Activated CD4-positive, alpha-beta T cell treated with anti-CD3 and anti-CD28 coated beads, Interleukin-2, Interleukin-4, amounts not matched to agents 100 ng/mL and 50 ng/mL, durations not matched to agents 16 hours and 8 hours (primary cell): ENCODE measurements at places on chromosomes 13 and 19.

DNA sequence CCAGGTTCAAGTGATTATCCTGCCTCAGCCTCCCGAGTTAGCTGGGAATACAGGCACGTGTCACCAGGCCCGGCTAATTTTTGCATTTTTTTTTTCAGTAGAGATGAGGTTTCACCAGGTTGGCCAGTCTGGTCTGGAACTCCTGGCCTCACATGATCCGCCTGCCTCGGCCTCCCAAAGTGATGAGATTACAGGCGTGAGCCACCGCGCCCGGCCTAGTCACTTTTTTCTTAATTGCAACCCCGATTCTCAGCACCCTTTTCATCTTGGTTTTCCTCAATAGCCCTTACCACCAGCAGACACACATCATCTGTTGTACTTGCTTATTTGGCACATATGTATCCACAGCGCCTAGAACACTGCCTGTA, 550 bp upstream of the GPI start:
- no peak for DNase-seq

GRCh38 chr19:14004619-14005348, 1.3 kb downstream of the RFX1 start:
- DNase-seq, result no peak

- no peak for DNase-seq
Observed at GRCh38 chr19:30558793-30559192, 186.6 kb downstream of the ZNF536 start.

GRCh38 chr13:79654520-79654919, 173.6 kb downstream of the NDFIP2 start:
- DNase-seq, result no peak

DNA sequence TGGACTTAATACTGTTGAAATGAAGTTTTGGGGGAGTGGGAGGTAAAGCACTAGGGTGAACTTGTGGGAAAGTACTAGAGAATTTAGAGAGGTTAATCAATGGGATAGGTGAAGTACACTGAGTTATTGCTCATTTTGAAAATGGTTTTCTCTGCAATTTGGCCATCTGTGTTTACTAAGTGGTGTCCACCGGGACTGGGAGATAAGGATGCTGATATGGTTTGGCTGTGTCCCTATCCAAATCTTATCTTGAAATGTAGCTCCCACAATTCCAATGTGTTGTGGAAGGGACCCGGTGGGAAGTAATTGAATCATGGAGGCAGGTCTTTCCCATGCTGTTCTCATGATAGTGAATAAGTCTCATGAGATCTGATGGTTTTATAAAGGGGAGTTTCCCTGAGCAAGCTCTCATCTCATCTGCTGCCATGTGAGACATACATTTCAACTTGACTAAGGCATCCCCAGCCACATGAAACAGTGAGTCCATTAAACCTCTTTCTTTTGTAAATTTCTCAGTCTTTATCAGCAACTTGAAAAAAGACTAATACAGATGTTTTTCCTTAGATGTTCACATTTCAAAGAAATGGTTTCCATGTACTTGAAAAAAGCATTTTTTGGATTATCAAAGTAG, 1569.4 kb upstream of the PRR20A start:
- DNase-seq, result no peak

DNA sequence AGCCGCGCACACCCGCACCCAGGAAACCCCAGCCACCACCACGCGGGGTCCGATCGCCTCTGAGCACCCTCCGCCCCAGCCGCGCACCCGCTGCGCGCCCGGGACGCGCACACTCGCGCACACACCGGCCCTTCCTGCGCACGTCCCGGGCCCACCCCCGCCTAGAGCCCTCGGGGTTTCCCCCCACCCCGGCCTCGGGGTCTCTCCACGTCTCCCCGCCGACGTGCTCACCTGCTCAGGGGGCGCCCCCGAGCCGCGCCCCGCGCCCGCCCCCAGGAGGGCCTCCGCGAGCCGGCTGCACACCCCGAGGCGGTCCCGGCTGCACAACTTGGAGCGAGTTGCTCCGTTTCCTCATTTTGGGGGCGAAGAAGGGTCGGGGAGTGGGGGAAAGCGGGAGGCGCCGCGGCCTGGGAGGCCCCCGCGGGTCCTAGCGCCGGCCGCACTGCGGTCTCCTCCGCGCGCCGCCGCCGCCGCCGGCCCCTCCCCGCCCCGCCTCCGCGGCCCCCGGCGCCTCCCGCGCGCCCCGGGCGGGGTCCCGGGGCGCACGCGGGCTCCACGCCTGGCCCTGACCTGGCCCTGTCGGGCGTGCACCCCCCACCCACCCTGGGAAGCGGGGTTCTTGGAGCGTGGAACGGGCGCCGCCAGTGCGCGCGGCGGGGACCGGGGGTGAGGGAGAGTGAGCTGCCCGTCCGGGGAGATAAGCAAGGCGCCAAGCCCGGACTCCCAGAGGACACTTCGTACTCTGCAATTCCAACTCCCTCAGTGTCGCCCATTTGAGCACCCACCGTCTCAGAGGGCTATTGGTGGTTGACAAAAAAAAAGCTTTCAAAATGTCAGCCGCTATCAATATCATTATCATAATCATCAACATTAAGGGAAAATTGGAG, at the start of gene MATK:
TSS of gene MATK (minus strand) at position 444 of the 887 bp plus-strand sequence. CDS start 1,246 bp downstream, outside the sequence.
- DNase-seq, result no peak

DNA sequence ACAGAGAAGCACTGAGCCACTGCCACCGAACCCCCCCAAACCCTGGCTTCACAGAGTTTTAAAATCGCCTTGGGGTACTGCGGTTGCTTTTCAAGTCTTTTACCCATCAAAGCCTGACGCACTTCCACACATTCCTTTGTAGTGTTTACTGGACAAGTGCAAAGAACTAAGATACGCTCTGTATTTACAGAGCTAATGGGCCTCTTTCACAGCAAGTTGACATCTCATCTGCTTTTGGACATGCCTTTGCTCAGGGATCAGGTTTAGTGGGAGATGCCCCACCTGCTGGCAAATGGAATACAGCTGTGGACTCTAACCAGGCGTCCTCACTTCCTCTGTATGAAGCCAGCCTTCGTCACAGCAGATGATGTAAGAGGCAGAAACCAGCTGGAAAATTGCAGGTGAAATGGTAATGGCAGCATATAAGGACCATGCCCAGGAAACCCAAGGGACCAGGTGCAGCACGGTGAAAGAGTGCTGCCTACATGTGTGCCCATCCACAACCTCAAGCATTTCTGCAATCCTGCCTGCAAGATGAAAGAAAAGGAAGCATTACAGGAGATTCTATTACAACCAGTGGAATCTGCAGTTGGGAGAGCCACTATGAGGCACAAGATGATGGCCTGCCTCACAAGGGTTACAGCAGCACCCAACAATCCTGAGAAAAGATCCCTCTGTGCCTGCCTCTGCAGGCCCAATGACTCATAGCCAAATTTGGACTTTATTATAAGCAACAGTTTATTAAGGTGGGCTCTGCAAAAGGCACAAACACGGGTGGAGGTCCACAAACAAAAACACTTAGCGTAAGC, 34.7 kb downstream of the BRD4 start:
- no peak for DNase-seq

GRCh38 chr19:27647423-27647822, 1565.5 kb downstream of the UQCRFS1 start:
- DNase-seq, result no peak

DNA sequence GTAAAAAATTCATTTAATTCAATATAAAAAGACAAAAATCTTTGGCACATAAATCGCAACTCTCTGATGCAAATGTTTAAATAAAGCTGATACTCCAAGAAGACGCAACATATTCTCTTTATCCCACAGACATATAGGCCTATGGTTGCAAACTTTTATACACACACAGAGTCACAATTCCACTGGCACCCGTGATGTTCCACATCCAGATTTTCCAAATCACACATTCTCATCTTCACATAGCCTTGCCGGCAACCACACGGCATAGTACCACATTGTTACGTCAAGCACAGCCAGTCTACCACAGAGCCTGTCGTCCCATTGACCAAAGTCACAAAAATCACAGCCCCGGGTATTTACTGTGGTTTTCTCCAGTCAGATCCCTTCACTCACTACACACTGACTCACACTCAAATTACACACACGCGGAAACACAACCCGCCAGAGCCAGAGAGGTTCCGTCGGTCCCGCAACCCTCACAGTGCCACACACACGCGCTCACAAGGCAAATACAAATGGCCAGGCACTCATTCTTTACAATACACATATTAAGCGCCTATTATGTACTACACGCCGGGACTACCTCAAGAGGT, 546 bp upstream of the ZNF546 start:
- peak; percentile 51 for DNase-seq

GRCh38 chr13:36966404-36966803, 32.7 kb downstream of the ALG5 start:
- DNase-seq, result no peak

GRCh38 chr19:46115396-46116106, 8.9 kb downstream of the IGFL3 start:
- peak; percentile 65 for DNase-seq

GRCh38 chr13:75910591-75910990, 274.5 kb downstream of the LMO7 start:
- no peak for DNase-seq

- DNase-seq, result no peak
Observed at GRCh38 chr13:89883893-89884448, 1463.5 kb upstream of the MIR17HG start.

DNA sequence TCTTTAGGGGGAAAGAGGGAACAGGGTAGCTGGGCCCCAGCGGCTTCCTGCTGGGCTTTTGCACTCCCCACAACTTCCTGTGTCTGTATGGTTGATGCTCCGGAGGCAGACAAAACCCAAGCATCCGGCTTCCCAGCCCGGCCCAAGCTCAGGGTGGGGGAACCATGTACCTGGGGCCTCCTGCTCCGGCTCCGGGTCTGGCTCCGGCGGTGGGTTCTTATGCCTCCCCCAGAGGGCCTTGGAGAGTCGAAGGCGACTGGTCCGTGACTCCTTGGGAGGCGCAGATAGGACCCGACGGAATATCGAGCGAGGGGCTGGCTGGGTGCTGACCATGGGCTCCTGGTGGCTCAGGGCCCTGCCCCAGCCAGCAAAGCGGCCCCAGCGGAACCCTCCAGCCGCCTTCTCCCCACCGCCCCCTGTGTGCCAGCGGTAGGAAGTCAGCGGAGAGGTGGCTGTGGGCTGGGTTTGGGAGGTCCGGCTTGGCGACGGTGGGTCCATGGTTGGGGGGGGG, 428 bp downstream of the RASAL3 start:
- peak; percentile 89 for DNase-seq

GRCh38 chr13:53405616-53406015, 377.0 kb downstream of the OLFM4 start:
- DNase-seq, result no peak

DNA sequence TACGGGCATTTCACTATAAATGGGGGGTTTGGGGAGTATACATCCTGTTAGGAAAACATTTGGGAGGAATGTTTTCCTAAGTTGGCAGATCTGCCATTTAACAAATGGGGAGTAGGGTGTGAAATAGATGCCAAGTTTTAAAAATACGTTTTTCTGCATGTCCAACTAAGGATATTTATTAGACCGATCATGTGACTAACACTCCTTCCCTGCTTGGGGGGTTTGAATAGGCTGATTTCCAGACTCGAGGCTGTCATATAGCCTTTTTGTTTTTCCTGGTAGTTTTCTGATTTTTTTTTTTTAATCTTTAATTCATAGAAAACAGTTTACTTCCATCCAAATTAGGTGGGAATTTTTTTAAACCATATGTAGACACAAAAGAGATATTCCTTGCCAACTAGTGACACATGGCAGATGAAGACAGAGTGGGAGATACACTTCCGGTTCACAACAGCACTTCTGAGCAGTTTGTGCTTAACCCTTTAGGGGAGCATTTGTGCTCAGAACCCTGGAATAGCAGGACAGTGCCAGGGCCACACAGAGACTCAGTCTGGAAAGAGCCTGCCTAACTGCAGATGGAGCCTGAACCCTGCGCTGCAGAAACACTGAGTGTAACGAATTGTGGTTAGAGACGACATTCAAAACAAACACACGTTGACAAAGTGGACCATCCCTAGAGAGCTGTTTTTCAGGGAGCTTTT, 5.6 kb upstream of the GATAD2A start:
- DNase-seq, result no peak

GRCh38 chr19:30359936-30360335, 12.2 kb upstream of the ZNF536 start:
- no peak for DNase-seq

GRCh38 chr13:58476206-58476918, 844.8 kb downstream of the PCDH17 start:
- no peak for DNase-seq

GRCh38 chr19:10228920-10229319, 2.2 kb downstream of the S1PR2 start:
- peak; percentile 44 for DNase-seq

DNA sequence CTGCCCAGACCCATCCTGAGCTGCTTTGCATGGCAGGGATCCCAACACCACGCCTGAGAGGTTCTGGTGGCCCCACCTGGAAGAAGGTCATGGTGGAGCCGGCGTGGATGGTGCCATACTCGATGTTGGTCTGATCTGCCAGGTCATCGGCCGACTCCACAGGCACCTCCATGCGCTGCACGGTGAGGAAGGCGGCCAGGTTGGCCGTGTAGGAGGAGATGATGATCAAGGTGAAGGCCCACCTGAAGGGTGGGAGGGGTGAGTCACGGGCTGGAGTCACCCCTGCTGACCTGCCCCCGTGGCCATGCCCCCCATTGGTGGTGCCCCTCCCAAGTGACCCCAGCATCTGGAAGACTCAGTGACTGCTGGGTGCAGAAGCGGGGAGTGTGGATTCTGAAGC, 12.5 kb upstream of the ATP1A3 start:
- no peak for DNase-seq

DNA sequence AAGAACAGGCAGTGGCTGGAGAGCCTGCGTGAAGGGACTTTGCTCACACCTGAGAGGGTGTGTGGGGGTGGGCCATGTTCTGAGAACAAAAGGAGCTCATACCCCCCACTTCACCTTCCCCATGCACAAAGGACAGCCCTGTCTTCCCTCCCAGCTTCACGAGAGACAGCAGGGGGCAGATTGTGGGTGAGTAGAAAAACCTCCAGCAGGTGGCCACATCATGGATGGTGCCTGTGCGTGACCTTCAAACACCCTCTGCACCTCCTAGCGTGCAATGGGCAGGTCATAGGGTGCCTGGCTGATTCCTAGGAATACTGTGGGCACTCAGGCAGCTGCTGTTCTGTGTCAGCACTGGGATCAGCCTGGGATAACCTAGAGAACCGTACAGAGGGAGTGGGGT, 36.3 kb upstream of the PSG9 start:
- no peak for DNase-seq

- DNase-seq, result no peak
Observed at GRCh38 chr19:10655457-10656312, 1.5 kb downstream of the ILF3 start.

DNA sequence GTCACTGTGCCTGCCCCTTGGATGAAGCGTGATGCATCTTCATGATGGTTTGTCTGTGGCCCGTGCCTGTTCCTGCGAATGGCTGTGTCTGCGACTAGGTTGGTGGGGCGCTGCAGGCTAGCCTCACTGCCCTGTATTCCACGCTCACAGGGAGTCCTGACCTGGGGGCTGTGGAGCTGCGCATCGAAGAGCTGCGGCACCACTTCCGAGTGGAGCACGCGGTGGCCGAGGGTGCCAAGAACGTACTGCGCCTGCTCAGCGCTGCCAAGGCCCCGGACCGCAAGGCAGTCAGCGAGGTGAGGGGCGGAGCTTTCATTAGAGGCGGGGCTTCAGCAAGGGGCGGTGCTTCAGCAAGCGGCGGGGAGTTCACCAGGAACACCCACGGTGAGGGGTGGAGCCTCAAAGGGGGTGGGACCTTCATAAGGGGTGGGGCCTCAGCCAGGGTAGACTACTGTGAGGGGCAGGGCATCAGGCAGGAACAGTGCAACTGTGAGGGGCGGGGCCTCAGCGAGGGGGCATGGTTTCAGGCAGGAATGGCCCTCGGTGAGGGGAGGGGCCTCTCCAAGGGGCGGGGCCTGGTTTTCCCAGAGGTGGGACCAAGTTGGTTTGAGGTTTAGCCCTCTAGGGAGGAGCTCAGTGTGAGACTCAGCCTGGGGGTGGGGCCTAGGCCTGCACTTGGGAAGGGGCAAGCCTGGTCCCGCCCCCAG, 17.2 kb downstream of the PKN1 start:
- DNase-seq, result peak; percentile 57
